ENCODE measurements at places on chromosomes 2 and 18. TPM values are rescaled to one million over a fixed set of nuclear protein-coding genes. Genes with fewer than 3 reads are reported as not detected.

Gene SLC19A3
- total RNA-seq: not detected

Gene GRB14
- 2.7 TPM for total RNA-seq

Gene ZNF385B
- not detected for total RNA-seq

Gene PID1
- not detected for total RNA-seq

Gene GDF7
- total RNA-seq: 1.1 TPM

Gene C2orf66
- 0.27 TPM for total RNA-seq

Gene EVX2
- total RNA-seq: not detected

Gene HOXD13
- total RNA-seq: not detected

Gene TP53I3
- total RNA-seq: 102 TPM

Gene ABCB6
- total RNA-seq: 26.6 TPM

Gene HMSD
- total RNA-seq: not detected

Gene CCDC85A
- 16.9 TPM for total RNA-seq

Gene RGPD3
- not detected for total RNA-seq

Gene PTH2R
- not detected for total RNA-seq

Gene SLC16A14
- 0.22 TPM for total RNA-seq

Measured in endothelial cell of umbilical vein (primary cell).